ENCODE measurements at places on chromosomes 3 and 15.

DNA sequence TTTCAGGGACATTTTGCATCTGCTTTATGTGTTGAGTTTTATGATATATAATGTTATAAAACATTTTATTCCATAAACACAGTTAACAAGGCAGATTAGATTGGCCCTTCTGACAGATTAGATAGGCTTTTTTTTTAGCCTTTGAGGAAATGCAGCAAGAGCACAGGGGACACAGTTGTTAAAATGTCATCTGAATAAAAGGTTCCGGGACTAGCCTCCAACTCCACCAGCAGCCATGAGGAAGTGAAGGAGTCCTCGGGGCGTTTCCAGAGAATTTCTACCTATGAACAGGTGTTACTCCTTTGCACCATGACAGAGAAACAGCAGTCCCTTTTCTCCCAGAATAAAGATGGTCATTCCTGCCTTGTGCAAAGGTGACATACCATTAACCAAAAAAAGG is 167.8 kb upstream of the KBTBD8 start:
- DNase-seq = no peak

DNA sequence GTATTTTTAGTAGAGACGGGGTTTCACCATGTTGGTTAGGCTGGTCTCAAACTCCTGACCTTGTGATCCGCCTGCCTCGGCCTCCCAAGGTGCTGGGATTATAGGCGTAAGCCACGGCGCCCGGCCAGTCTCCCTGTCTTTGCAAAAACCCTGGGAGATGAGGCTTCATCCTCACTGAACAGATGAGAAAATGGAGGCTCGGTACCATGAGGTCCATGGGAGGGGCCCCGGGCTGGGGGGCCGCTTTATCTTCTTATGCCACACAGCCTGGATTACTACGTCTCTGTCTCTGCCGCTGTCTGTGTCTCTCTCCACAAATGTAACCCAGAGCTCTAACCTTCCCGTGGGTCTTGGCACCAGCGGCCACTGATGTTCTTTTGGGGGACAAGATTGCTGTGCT is 39.1 kb downstream of the ABTB1 start:
- no peak for DNase-seq

- no peak for DNase-seq
These were observed 362.6 kb downstream of the ROBO1 start for GRCh38 chr3:79405183-79405582.

- no peak for DNase-seq
These were observed 164.4 kb downstream of the OPA1 start for GRCh38 chr3:193757457-193757856.

GRCh38 chr15:57370929-57371328 is 5.4 kb upstream of the CGNL1 start:
- DNase-seq = no peak

Measured in stimulated activated CD4-positive, alpha-beta T cell treated with anti-CD3 and anti-CD28 coated beads, Interleukin-1b, Interleukin-23, amount 100 ng/mL, for 24 hours (primary cell).